RCC 7860 (cell line): ENCODE measurements at places on chromosomes 4 and X.

- no peak for DNase-seq
Observed at GRCh38 chrX:54238588-54238987, 55.5 kb upstream of the FAM120C start.

- no peak for DNase-seq
Observed at GRCh38 chrX:94400488-94400887, 726.5 kb downstream of the FAM133A start.

DNA sequence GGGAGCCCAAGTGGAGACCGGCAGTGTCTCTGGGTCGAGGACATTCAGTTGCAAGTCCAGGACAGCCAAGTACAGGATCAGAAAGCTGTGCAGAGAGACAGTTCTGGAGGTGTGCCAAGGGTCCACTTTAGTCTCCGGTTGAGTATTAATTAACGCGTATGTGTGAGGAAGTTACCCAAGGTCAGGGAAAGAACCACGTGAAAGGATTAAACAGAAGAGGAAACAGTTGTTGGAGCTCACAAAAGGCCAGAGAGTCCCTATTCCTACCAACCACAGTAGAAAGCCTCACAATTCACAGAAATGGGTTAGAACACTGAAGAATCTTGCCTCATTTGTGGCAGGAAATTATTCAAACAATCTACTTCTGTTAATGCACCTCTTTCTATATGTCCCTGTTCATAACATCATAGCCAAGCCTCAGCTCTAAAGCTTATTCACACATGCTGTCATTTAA, 17.9 kb upstream of the NSUN7 start:
- DNase-seq = no peak

GRCh38 chr4:188417181-188417580, 277.9 kb downstream of the TRIML1 start:
- no peak for DNase-seq

DNA sequence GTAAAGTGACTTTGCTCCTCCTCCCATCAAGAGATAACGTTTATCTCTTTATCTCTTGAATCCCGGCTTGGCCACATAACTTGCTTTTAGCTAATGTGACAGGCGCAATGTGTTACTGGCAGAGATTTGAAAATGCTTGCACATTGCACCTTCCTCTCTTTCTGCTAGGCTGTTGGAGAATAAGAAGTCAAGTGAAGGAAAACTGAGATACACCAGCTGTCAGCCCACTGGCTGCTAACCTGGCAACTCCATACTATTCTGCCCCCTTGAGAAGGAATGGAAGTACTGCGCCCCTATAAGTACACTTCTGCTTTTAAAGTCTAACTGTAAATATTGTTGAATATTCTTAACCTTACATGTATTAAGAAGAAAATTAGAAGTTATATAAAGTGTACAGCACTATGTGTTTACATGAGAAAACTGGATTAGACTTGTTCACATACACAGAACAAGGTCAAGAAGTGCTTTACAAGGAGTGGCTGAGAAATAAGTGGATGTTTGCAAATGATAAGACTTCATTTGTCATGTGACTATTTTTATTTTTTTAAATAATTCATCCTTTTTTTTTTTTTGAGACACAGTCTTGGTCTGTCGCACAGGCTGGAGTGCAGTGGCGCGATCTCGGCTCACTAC, 424.5 kb upstream of the CTSO start:
- no peak for DNase-seq
